Kidney (tissue), 22 donors: ENCODE measurements at places on chromosomes 5 and 9.

DNA sequence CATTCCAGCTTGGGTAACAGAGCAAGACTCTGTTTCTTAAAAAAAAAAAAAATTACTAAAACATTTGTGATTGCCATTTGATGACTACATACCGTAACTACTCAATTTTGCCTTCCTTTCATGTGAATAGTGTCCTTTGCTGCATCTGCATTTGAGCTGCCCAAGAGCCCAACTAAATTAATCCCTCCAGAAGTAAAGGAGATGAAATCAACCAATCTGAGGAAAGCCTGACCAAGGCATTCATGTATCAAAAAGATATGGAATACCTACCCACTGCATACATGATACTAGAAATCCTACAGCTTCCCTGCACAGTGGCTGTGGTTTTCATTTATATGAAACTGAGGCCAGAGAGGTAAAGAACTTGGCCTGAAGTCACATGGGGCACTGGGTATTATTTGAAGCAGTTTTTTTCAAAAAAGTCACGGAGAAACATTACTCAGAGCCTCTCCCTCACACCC, 177.5 kb downstream of the AOPEP start:
- no peak overlapping the region for H3K27ac ChIP-seq
- no peaks in the 10 kb centered on the region for H3K27me3 ChIP-seq
- H3K4me3 ChIP-seq, result no peak overlapping the region
- DNase-seq, result no peak
- H3K4me1 ChIP-seq, result peaks cover 7% of the 10 kb centered on the region

DNA sequence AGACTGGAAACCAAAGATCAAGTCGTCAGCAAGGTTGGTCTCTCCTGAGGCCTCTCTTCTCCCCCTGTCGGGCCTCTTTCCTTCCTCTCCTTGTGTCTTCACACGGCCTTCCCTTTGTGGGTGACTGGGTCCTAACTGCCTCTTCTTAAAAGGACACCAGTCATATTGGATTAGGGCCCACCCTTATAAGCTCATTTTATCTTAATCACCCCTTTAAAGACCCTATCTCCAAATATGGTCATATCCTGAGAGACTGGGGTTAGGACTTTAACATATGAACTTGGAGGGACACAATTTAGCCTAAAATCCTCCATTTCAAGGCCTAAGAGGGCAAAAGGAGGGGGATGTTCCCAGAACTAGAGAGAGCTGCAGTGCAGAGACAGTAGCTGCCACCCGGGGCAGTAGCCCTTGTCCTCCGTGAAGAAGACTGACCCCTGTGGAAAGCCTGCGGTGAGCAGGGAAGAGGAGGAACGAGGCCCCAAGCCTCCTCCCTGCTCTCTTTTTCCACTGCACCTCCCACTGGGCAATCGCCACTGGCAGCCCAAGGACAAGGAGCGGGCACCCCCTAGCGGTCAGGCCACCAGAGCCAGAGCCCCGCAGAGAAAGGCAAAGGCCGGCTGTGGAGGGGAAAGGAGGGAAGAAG, 34.9 kb downstream of the CFAP90 start:
- no peaks in the 10 kb centered on the region for H3K4me1 ChIP-seq
- H3K27me3 ChIP-seq, result no peaks in the 10 kb centered on the region
- H3K4me3 ChIP-seq, result no peak overlapping the region

DNA sequence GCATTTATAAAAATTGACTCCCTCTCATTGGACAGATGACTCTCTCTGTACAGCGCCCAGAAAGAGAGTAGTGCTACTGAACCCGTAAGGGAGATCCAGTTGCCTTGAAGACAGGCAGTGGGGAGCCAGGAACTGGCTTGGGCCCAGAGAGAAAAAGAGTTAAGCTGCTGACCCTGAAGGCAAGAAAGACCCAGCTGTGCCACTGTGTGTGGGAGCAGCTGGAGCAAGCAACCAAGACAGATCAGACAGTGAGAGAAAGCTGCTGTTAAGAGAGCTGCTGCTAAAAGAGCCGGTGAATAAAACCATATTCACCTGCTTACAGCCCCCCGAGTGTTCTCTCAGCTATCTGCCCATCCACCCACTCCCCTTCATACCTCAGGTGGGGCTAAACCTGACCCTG, 149.7 kb upstream of the ADAMTS16 start:
- no peak overlapping the region for H3K4me3 ChIP-seq
- no peaks in the 10 kb centered on the region for H3K27me3 ChIP-seq
- peaks cover 11% of the 10 kb centered on the region for H3K4me1 ChIP-seq

DNA sequence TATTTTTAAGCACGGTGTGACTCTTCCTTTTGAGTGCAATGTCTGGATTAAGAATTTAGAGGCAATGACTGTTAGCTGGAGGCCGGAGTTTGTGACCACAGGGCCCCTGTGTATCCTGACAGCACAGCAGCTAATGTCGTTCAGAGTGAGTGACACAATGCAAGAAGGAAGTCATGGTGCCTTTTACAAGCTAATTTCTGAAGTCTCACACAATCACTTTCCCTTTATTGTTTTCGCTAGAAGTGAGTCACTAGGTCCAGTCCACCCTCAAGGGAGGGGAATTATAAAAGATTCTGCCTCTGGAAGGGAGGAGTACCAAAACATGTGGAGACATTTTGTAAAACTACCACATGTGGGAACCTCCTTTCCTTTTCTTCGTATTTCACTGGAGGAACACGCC, 185.5 kb upstream of the FGF10 start:
- no peak overlapping the region for H3K27ac ChIP-seq
- H3K36me3 ChIP-seq, result no peaks in the 10 kb centered on the region
- no peak overlapping the region for H3K4me3 ChIP-seq
- H3K4me1 ChIP-seq, result no peaks in the 10 kb centered on the region
- no peak for DNase-seq
